Stimulated activated CD8-positive, alpha-beta memory T cell treated with anti-CD3 and anti-CD28 coated beads, Interleukin-2, amount 100 ng/mL, for 1 hour (primary cell): ENCODE measurements at places on chromosomes 4 and X.

DNA sequence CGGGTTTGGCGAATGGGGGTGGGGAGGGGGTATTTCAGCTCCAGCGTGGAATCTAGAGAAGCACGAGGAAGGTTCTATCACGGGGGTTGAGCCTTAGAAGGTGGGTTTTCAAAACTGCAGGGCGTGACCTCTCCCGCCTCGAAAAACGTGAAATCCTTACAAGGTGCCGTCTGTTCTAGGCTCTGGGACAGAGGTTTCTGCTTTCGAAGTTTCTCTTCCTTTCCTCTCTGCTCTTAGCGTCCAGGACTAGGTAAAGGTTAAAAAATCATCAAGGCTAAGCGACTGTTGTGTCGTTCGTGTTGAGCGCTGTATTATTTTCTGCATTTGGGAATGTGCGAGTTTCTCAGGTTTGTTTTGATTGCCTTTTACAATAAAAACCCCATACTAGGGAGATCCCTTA is 1.1 kb downstream of the FHL1 start:
- no peak for DNase-seq

DNA sequence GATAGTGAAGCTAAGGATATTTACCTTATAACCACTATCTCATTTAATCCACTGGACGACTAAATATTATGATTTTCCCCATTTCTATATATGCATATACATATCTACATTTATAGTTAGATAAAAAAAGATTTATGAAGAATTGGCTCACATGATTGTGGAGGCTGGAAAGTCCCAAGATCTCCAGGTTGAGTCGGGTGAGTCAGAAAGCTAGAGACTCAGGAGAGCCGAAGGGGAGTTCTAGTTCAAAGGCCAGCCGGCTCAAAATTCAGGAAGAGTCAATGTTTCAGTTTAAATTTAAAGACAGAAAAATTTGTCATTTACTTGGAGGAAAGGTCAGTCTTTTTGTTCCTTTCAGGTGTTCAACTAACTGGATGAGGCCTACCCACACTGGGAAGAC is 158.2 kb upstream of the CPEB2 start:
- DNase-seq, result no peak

- no peak for DNase-seq
Observed at GRCh38 chr4:71406459-71406963, 67.7 kb downstream of the SLC4A4 start.

- no peak for DNase-seq
Observed at GRCh38 chr4:95267081-95267480, 281.7 kb downstream of the UNC5C start.

- DNase-seq, result no peak
Observed at GRCh38 chr4:90857081-90857820, 730.1 kb downstream of the CCSER1 start.

- no peak for DNase-seq
Observed at GRCh38 chr4:76607846-76608245, 172.8 kb downstream of the SHROOM3 start.

GRCh38 chrX:66262807-66263206 is 98.8 kb downstream of the HEPH start:
- DNase-seq, result no peak

DNA sequence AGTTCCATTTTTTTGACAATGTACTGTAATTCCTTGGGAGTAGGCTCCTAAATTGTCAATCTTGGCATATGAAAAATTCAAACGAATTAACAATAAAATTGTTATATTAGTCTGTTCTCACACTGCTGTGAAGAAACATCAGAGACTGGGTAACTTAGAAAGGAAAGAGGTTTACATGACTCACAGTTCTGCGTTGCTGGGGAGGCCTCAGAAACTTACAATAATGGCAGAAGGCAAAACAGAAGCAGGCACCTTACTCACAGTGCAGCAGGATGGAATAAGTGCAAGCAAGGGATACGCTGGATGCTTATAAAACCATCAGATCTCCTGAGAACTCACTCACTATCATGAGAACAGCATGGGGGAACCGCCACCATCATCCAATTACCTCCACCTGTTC is 246.4 kb upstream of the TRAM1L1 start:
- no peak for DNase-seq

- no peak for DNase-seq
Observed at GRCh38 chr4:177511611-177512010, 69.4 kb upstream of the AGA start.

- DNase-seq, result no peak
Observed at GRCh38 chrX:149950681-149951080, 12.4 kb upstream of the EOLA2 start.

DNA sequence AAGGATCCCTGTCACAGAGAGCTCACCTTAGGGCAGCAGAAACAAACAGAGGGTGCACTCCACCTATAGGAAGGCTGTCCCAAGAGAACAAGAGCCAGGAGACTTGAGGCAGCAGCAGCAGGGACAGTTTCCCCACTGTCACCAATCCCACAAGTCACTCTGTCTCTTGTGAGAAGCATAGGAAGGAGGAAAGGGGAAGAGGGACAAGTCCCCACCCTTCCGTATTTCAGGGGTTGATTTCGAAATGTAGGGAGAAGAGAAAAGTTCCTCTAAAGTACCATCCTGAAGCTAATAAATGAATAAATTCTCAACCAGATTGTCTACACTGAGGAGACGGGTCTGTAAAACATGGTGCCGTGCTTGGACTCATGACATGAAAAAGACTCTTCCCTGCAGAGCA is 9.5 kb upstream of the TLR8 start:
- no peak for DNase-seq

DNA sequence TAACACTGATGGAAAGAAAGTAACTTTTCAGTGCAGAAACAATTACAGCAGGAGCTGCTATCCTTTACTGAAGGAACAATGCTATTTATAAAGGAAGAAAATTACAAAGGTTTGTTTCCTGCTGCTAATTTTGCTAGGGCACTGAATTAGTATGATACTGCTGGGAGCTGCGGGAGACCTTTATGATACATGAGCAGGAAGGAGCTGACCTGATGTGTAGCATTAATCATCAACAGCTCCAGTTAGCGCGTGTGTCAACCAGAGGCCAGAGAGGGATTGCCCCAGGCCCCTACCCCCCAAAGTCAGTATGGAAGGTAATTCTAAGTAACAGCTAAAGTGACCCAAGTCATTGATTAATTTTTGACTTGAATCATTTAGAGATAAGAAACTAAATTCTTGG is 728.9 kb downstream of the PCDH18 start:
- DNase-seq, result no peak

- no peak for DNase-seq
Observed at GRCh38 chrX:100973411-100973810, 3.9 kb downstream of the ARL13A start.

DNA sequence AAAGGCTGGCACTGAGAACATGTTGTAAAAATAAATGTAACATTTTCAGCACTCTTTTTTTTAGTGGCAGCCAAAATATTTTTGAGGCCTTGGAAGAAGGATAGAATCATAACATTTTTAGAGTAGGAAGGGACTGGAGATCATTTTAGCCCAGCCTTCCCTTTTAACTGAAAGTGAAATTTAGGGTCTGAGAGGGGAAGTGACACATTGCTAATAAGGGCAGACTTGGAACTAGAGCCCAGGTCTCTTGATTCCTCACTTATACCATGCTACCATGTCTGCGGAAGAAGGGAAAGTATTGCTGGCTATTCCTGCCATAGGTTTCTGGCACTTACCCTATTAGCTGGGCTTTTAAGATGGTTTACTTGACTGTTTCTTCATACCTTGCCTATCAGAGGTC is 4.8 kb downstream of the WDR44 start:
- no peak for DNase-seq

- DNase-seq, result no peak
Observed at GRCh38 chr4:152640058-152640921, 39.5 kb downstream of the TMEM154 start.

DNA sequence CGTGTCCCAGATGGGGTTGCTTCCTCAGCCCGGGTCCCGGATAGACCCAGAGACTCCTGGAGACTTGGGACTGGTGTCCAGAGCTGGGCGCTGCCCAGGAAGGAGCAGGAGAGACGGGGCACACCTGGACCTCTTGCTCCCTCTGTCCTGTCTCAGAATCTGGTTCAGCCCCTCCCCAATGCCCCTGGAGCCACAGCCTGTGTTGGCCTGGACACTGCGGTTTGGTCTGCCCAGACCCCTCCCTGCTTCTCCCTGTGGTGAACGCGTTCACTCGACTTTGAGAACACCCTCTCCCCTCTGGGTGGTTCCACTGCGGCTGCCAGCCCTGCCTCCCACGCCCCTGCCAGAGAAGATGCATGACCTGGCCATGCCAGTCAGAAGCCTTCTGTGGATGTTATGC is 111.1 kb downstream of the HMX1 start:
- no peak for DNase-seq

DNA sequence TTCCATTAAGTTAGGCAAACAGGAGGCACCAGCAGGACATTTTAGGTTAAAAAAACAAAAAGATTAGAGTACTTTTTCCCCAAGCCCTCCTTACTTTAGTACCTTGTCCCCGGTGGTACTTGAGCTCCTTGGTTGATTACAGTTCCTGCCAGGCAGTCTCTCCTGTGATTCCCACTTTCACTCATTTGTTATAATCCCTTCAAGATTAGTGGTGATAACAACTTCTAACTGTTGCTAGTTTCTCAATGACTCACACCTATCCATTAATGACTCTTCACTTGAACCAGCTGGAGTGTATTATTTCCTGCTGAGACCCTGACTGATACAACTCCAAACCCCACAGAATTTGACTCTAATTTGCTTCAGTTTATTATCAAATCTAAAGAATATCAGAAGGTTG is 765.0 kb upstream of the DIAPH2 start:
- DNase-seq, result no peak

DNA sequence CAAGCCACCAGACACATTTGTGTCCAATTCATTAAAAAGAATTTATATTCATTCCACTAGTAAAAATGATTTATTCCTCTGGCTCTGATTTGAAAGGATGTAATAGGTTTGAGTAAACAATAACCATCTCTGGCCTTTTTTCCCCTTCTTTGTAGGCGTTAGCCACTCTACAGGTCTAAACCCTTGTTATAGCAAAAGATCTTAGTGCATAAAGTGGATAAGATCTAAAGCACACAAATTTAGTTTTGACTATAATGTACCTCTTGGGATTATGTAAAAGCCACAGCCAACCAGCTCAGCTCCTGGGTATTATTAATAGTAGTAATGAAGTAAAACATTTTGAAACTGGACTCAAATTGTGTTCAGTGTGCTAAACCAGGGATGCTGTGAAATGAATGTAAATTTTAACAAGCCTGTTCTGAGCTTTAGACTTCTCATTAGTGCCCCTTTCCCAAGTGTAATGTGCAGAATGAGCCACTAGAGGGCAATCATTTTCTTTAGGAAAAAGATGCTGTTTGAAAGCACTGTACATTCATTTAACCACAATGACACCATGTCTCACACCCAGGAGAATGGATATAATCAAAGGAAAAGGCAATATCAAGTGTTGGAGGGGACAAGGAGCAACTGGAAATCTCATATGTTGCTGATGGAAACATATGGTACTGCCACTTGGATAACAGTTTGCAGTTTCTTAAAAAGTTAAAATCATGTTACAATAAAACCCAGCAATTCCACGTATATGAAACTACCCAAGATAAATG is 69.7 kb downstream of the KLHL8 start:
- DNase-seq, result peak; percentile 10

DNA sequence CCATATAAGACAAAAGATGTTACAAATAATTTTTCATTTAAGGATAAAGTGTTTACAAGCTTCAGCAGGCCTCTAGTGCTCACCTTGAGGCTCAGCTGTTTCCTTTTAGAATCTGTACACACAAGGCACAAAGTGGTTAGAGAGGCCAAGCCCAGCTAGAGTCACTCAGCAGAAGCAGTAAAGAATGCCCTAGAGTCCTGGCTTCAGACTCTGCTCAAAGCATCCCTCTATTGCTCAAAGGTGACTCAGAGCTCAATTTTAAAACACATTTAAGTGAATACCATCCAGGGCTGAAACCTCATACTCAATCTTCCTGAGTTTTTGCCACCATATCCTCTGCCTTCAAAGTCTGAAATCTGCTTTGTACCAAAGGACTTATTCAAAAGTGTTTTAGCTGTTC is 22.6 kb upstream of the PHF8 start:
- no peak for DNase-seq

- DNase-seq, result no peak
Observed at GRCh38 chr4:26071688-26072087, 157.7 kb downstream of the SMIM20 start.

DNA sequence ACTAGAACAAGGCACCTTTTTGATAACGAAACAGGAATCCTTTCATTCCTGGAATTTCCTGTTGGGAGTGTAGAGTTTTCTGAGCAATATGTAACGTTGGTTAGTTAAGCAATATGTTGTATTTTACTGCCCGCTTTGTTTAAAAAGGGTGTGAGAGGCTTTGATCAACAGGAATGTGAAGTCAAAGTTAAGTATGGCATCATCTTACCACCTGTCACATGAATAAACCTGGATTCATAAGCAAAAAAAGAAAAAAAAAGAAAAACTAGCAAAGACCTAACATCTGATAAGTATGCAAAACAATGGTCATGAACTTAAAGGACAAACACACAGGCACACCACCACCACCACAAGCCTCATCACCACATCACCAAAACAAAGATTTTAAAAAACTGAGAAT is 7.1 kb upstream of the CXCL5 start:
- no peak for DNase-seq

GRCh38 chr4:53189011-53189410 is 176.8 kb downstream of the SCFD2 start:
- no peak for DNase-seq

DNA sequence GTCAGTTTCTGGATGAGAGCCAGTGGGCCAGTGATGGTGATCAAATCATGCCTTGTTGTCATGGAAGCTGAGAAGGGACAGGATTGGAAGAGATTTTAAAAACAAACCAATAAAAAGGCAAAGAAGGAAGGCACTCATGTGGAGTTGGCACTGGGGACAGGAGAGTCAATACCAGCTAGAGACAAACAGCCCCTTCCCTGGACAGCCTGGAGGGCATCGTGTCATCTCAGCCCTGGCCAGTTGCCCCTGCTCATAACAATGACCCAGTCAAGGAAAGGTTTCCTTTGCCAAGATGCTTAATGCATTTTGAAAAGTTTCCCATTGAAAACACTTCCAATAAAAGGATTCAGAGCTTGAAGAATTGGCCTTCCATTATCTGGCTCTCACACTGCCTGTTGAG is 55.5 kb downstream of the SCML1 start:
- no peak for DNase-seq

DNA sequence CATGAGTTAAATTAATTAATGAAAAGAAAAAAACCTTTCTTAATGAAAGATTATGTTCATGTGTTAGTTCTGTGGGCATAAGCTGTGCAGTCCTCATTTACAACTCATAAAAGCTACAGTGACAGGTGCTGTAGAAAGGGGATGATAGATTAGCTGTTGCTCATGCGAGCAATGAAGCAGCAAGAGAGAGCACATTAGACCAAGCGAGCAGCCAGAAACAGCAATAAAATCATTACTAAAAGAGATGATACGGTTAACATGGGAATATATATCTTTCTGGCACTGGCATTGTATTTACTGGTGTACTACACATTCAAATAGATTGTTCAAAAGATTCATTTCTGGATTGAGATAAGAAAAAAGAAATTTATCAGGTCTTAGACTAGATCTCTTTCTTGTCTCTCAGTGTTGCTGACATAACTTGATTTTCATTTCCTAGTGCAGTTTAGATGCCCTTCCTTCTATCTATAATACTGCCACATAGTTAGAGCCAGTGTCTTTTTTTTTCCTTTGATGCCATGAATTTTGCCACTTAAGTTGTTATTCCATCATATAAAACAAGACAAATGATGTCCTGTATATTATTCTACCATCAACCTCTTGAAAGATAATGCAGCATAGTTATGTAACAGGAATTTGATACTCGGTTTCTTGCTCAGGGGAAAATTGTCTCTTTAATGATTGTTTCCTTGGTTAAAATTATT is 164.6 kb downstream of the BANK1 start:
- no peak for DNase-seq

- no peak for DNase-seq
Observed at GRCh38 chr4:7062816-7063215, 5.0 kb downstream of the GRPEL1 start.
